ENCODE measurements at places on chromosomes 13 and 19. TPM values are rescaled to one million over a fixed set of nuclear protein-coding genes. Genes with fewer than 3 reads are reported as not detected.
A peak's percentile ranks its signal among the peaks of the same experiment; 100 is the strongest.

GRCh38 chr13:93640452-93640851 lies 413.8 kb downstream of the GPC6 start:
- H3K27me3 ChIP-seq, result no peaks in the 10 kb centered on the region
- H3K27ac ChIP-seq, result no peak overlapping the region
- no peaks in the 10 kb centered on the region for H3K4me1 ChIP-seq

DNA sequence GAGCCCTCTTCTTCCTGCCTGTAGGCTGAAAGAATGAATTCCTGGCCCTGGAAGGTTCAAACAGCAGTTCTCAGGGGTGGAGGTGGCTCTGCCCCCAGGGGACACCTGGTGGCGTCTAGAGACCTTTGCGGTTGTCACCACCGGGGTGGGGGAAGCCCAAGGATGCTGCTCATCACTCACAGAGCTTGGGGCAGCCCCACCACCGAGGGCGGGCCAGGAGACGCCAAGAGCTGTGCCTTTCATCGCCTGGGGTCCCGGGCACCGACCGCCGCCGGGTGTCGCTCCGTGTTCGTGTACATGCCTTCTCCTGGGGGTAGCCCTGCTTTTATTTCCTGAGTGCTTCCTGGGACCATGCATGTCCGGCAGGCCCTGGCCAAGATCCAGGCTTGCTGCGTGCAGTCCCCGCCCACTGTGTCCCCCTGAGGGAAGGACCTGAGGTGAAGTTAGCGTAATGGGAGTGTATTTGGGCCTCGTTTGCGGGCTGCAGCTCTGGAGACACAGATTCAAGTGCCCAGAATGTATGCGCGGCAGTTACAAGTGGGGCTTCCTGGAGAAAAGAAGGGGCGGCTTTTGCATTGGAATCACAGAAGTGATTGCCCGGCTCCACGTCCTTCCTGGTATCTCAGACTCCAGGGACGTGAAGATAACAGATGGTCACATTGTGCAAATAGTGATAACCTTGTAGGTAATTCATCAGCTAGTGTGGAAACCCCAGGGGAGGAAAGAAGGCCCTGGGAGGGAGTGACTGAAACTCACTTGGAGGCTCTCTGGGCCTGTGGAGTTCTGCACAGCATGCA lies 7.8 kb downstream of the DOT1L start:
- H3K27ac ChIP-seq, result peak overlapping the region; percentile 57
- peak; percentile 88 for DNase-seq
- H3K4me1 ChIP-seq, result peaks cover 56% of the 10 kb centered on the region
- no peak overlapping the region for H3K4me3 ChIP-seq
- no peaks in the 10 kb centered on the region for H3K27me3 ChIP-seq
- H3K36me3 ChIP-seq, result peaks cover 11% of the 10 kb centered on the region

DNA sequence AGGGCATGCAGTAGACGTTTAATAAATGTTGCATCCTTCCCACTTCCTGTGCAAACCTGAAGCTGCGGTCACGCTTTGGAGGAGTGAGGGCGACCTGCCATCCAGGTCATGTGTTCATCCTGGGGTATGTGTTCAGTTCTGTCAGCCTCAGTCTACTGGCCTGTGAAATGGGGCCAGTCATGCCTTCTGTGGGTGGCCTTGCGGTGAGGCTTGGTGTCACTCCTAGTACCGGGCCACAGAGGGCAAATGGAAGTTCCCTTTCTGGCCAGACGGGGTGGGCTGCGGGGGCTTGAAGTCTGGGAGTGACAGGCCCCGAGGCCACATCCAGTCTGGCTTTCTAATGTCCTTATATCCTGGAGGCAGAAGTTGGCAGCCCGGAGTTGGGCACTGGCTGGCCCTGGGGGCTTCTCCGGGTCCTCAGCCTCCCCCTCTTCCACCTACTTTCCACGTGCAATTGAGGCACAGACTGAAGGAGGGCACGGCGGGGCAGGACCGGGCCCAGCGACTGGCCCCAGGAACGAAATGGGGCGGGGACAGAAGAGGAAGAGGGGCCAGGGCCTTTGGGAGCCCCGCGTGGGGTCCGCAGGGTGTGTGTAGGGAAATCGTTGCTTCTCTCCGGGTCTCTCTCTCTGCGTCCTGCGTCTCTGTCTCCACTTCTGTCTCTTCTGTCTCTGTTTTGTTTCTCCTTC lies 11.1 kb downstream of the PDE4A start:
- peaks cover 6% of the 10 kb centered on the region for H3K27me3 ChIP-seq
- peak; percentile 83 for DNase-seq
- H3K4me3 ChIP-seq, result peak overlapping the region; percentile 80
- H3K4me1 ChIP-seq, result peaks cover 80% of the 10 kb centered on the region
- H3K27ac ChIP-seq, result peak overlapping the region; percentile 96

DNA sequence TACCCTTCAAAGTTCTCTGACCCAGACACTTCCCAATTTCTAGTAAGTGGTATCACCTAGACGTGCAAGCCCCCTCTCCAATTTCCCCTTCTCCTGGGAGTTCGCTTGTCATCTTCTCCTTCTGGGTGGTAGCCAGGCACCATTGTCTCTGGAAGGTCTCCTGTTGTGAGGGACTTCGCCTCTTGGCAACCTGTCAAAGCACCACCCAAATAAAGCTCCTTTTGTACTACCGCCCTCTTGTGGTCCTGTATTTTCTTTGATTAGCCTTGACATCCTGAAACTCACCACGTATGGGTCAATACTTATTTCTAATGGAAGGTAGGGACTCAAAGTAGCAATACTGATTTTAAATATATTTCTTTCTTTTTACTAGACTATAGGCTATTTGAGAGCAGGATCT lies 8.2 kb downstream of the GPC5 start:
- peak; percentile 46 for DNase-seq
- no peak overlapping the region for H3K4me3 ChIP-seq
- no peaks in the 10 kb centered on the region for H3K36me3 ChIP-seq
- H3K4me1 ChIP-seq, result no peaks in the 10 kb centered on the region

DNA sequence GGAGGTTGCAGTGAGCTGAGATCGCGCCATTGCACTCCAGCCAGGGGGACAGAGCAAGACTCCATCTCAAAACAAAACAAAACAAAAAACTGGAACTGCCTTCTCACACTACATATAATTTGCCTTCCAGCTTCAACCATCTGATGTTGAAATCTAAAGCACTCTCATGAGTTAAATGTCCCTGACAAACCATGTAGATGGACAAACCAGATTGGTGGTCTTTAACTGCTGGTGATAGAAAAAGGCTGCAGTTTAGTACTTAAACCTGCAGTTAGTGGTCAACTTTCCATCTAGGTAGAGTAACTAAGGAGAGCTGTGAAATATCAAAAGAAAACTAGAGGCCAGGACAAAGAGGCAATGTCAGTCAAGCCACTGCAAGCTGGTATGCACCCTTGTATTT lies 5.8 kb upstream of the C19orf84 start:
- peaks cover 3% of the 10 kb centered on the region for H3K36me3 ChIP-seq
- peak overlapping the region; percentile 100 for H3K27ac ChIP-seq
- no peak for DNase-seq

GRCh38 chr13:50907781-50908180 lies 1.8 kb upstream of the RNASEH2B start:
- H3K27me3 ChIP-seq, result no peaks in the 10 kb centered on the region
- H3K36me3 ChIP-seq, result peaks cover 17% of the 10 kb centered on the region
- DNase-seq, result no peak
- no peak overlapping the region for H3K4me3 ChIP-seq
- H3K27ac ChIP-seq, result no peak overlapping the region

- H3K36me3 ChIP-seq, result no peaks in the 10 kb centered on the region
- DNase-seq, result no peak
- no peaks in the 10 kb centered on the region for H3K4me1 ChIP-seq
- no peaks in the 10 kb centered on the region for H3K27me3 ChIP-seq
- H3K4me3 ChIP-seq, result no peak overlapping the region
- no peak overlapping the region for H3K27ac ChIP-seq
These were observed 469.9 kb downstream of the GPC5 start for GRCh38 chr13:91868351-91868750.

DNA sequence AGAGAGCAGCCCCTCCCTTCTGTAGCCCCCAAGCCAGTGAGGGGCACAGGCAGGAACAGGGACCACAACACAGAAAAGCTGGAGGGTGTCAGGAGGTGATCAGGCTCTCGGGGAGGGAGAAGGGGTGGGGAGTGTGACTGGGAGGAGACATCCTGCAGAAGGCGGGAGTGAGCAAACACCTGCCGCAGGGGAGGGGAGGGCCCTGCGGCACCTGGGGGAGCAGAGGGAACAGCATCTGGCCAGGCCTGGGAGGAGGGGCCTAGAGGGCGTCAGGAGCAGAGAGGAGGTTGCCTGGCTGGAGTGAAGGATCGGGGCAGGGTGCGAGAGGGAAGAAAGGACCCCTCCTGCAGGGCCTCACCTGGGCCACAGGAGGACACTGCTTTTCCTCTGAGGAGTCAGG lies 4.2 kb downstream of the KLK3 start:
- no peak for DNase-seq
- no peak overlapping the region for H3K4me3 ChIP-seq
- no peaks in the 10 kb centered on the region for H3K36me3 ChIP-seq
- no peaks in the 10 kb centered on the region for H3K4me1 ChIP-seq
- no peak overlapping the region for H3K27ac ChIP-seq

- no peak overlapping the region for H3K4me3 ChIP-seq
- H3K27ac ChIP-seq, result no peak overlapping the region
These were observed 4.3 kb downstream of the CALM3 start for GRCh38 chr19:46605356-46605821.

DNA sequence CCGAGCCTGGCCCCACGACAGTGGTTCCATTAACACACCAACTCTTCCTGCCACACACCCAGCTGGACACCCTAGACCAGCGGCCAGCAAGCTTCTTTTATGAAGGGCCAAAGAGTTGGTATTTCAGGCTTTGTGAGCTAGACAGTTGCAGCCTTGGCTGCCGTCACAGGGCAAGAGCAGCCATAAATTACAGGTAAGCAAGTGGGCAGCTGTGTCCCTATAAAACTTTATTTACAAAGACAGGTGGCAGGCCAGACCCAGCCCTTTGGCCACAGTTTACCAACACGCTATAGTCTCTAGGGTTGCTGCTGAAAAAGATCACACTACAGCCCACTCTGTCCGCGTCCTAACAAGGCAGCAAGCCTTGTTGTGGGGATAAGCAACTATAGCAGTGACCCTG lies 13.3 kb downstream of the ELL start:
- H3K36me3 ChIP-seq, result no peaks in the 10 kb centered on the region
- H3K27ac ChIP-seq, result peak overlapping the region; percentile 51
- H3K27me3 ChIP-seq, result no peaks in the 10 kb centered on the region
- H3K4me3 ChIP-seq, result no peak overlapping the region

DNA sequence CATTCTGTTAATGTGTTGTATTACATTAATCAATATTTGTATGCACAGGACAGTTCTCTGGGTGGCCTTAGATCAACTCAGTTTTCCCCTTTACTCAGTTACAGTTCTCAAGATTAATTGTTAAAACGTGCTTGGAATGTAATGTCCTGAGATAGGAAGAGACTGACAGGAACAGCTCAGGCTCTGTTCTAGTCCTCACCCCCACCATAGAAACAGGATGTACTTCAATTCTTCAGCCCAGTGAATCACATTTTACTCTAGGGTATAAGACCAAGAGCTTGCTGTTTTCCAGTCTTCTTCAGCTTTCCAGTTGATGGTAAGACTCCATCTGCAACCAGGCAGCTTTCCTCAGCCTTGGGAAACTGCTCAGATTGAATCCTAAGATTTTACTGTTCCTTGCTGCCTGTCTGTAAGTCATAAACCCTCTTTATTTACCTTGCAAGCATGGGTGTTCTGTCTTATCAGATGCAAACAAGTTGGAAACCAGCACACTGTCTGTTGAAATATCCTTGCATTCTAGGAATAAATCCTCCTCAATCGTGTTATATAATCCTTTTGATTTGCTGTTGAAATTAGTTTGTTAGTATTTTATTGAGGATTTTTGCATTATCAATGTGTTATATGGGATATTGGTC lies 836.9 kb upstream of the PCDH9 start:
- DNase-seq, result no peak
- H3K27ac ChIP-seq, result no peak overlapping the region
- no peaks in the 10 kb centered on the region for H3K4me1 ChIP-seq
- H3K36me3 ChIP-seq, result no peaks in the 10 kb centered on the region

DNA sequence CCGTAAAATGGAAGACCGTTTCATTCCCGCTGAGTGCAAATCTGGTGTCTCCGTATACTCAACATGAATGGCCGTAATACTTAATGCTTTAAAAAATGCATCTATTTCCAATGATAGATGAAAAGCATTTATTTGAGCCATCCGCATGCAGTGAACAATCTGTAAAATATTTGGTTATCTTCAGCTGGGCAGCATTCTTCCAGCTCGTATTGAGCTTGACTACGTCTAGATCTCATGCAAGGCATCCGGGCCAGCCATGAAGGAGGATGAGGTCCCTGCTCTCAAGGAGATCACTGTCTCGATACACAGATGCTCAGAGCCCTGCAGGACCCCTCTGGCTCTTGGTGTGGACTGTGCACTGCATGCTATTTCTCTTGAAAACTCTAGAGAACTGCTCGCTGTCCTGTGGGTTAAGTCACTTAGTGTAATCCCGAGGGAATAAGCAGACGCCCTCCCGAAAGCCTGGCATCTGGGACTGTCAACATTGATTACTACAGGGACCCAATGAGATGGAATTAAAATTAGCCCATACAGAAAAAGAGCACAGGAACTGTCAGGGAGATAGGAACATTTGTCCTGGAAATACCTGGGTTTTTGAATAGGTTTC lies 112.4 kb upstream of the RNF113B start:
- no peak for DNase-seq
- H3K36me3 ChIP-seq, result no peaks in the 10 kb centered on the region
- H3K4me1 ChIP-seq, result no peaks in the 10 kb centered on the region

KRTDAP gene
- not detected for total RNA-seq

PSPN gene
- total RNA-seq, result 2.6 TPM

KLK15 gene
- not detected for total RNA-seq

SPTBN4 gene
- total RNA-seq, result 0.30 TPM

PCP2 gene
- total RNA-seq, result 0.56 TPM

ZNF492 gene
- 1.4 TPM for total RNA-seq

EDDM13 gene
- total RNA-seq, result not detected

FAM216B gene
- not detected for total RNA-seq

PRR36 gene
- 0.06 TPM for total RNA-seq
